ENCODE measurements at places on chromosomes 6 and 20.

- DNase-seq: no peak
Measured at GRCh38 chr6:149999636-150000035, 25.7 kb downstream of the RAET1L start.

DNA sequence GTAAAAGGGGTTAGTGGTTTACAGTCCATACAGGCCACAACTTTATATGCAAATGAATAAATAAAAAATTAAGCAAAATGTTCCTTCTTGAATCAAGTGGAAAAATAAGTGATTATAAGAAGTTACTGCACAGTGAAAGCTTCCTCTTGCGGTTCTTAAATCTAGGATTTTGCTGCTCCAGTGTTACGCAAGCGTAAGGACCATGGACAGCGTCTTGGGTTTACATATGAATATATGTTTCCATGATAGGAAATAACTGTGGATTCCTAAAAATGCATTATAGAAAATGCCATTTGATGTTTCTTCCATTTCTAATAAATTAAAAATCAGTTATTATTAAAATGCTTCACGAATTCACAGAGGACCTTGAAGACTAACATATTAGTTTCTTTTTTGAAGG lies 176.6 kb upstream of the POU3F2 start:
- no peak for DNase-seq

- no peak for DNase-seq
Measured at GRCh38 chr6:53801022-53801421, 6.2 kb downstream of the LRRC1 start.

- no peak for DNase-seq
Measured at GRCh38 chr20:10669843-10670446, 3.9 kb downstream of the JAG1 start.

GRCh38 chr6:90249458-90249857 lies 47.2 kb downstream of the BACH2 start:
- no peak for DNase-seq

- DNase-seq: no peak
Measured at GRCh38 chr6:150725795-150726194, 126.1 kb downstream of the PLEKHG1 start.

GRCh38 chr6:140850438-140850837 lies 1282.3 kb upstream of the GJE1 start:
- no peak for DNase-seq

DNA sequence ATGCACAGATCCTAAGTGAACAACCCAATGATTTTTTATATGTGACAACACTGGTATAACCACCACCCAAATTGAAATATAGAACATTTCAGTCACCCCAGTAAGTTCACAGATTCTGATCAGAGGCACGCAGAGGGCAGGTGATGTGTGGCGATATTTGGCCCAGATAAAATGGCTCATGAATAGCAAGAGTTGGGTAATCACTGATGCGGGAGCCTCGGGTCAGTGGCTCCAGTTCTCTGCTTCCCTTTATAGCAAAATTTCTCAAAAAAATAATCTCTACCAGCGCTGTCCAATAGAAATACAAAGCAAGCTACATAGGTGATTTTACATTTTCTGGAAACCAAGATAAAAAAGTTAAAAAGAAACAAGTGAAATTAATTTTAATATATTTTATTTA lies 14.9 kb downstream of the GHRH start:
- DNase-seq: no peak

DNA sequence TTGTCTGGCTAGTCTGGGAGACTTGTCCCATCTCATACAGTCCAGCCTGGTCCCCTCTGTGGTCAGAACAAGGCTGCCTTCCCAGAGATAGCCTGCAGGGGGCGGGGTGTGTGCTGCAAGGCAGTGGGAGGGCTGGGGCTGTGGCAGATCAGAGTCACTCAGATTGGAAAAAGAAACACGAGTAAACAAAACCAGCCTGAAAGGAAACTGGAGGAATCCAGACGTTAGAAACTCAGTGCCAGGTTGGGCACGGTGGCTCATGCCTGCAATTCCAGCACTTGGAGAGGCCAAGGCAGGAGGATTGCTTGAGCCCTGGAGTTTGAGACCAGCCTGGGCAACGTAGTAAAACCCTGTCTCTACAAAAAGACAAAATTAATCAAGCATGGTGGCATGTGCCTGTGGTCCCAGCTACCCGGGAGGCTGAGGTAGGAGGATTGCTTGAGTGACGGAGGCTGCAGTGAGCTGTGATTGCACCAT lies 20.2 kb downstream of the LEMD2 start:
- peak; percentile 48 for DNase-seq

GRCh38 chr6:136173519-136174507 lies 76.3 kb downstream of the MTFR2 start:
- no peak for DNase-seq

DNA sequence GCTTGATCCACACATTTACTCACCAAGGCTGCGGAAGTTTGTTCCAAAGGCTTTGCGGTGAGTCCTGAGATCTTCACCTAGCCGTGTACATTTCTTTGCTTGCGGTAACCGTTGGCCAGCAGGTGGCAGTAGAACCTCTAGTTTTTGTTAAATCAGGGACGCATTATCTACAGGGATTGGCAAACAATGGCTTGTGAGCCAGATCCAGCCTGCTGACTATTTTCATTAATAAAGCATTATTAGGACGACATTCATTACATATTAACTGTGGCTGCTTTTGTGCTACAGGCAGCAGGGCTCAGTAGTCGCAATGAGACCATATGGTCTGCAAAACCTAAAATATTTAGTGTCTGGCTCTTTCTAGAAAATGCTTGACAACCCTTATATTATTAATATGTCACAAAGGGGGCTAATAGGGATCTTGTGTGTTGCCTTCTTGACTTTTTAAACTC lies 174.1 kb downstream of the DOK5 start:
- peak; percentile 62 for DNase-seq

DNA sequence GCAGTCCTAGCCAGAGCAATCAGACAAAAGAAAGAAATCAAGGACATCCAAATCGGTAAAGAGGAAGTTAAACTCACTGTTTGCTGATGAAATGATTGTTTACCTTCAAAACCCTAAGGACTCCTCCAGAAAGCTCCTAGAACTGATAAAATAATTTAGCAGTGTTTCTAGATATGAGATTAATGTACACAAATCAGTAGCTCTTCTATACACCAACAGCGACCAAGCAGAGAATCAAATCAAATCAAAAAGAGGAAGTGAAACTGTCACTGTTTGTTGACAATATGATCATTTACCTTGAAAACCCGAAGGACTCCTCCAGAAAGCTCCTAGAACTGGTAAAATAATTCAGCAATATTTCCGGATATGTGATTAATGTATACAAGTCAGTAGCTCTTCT lies 21.7 kb downstream of the SERPINB9 start:
- DNase-seq: no peak

Data from stimulated activated CD4-positive, alpha-beta T cell treated with anti-CD3 and anti-CD28 coated beads, Interleukin-1b, Interleukin-23, amount 100 ng/mL, for 24 hours (primary cell).